Panc1 (cell line): ENCODE measurements at places on chromosomes 1 and 21.

DNA sequence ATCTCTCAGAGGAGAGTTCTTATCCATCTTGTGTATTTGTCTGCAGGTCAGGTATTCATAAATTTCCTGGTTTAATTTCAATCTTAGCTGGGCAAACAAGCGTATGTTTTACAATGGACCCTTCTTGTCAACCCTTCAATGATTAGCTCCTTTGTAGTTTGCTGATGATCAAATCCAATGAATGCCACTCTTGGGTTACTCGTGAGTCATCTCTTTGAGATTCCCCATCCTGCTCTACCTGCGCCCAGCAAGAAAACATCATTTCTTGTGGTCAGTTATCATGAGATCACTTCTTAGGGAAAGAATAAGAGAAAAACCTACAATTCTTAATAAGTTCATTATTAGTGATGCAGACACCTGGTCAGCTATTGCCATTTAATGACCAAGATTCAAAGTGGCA is 572.3 kb upstream of the PKN2 start:
- no peak for DNase-seq

GRCh38 chr1:233295975-233296322 is 424 bp upstream of the PCNX2 start:
- no peak for DNase-seq

- DNase-seq = no peak
Observed at GRCh38 chr1:24939040-24939674, 9.1 kb upstream of the RUNX3 start.

- no peak for DNase-seq
Observed at GRCh38 chr1:113684153-113684541, 75.1 kb downstream of the PHTF1 start.

DNA sequence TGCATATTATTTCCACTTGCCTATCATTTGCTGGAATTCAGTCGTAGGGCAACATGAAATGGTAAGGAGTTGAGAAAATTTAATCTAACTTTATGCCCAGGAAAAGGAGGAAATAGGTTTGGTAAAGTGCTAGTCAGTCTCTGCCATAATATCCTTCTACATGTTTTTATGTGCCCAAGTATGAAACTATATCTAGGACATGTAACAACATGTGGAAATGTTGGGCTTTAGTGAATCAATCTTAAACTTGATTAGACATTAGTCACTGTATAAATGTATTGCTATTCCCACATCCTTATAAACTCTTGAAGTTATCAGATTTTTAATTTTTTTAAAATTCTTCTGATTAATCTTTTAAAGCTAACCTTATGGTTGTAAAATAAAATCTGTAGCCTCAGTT is 204.7 kb upstream of the ZRANB2 start:
- DNase-seq = no peak

- DNase-seq = no peak
Observed at GRCh38 chr21:26965040-26965906, 1.6 kb downstream of the ADAMTS5 start.

GRCh38 chr1:162822391-162823200 is 32.1 kb downstream of the HSD17B7 start:
- no peak for DNase-seq
